ENCODE measurements at places on chromosomes 12 and 14.

DNA sequence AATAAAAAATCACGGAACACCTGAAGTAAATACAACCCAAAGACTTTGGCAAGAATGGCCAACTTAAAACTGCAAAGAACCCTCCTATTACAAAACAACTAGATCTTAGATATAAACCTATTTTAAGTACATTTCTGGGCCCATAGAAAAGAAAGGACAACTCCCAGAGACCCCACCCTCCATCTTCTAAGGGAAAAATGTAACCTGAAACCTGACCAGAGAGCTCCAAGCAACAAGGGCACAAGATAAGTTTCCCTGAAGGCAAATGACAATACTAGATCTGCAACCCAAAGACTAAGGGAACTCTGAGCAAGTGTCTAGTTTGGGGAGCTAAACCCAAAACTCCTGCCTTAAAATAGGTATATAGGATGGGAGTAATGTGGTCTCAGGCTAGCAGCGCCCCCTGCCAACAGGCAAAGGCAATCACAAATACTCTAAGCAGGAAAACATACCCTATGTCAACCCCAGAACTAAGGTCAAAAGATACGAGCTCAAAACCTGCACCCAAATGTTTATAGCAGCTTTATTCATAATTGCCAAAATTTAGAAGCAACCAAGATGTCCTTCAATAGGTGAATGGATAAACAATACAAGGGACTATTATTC lies 218.9 kb downstream of the ITPR2 start:
- DNase-seq: no peak

DNA sequence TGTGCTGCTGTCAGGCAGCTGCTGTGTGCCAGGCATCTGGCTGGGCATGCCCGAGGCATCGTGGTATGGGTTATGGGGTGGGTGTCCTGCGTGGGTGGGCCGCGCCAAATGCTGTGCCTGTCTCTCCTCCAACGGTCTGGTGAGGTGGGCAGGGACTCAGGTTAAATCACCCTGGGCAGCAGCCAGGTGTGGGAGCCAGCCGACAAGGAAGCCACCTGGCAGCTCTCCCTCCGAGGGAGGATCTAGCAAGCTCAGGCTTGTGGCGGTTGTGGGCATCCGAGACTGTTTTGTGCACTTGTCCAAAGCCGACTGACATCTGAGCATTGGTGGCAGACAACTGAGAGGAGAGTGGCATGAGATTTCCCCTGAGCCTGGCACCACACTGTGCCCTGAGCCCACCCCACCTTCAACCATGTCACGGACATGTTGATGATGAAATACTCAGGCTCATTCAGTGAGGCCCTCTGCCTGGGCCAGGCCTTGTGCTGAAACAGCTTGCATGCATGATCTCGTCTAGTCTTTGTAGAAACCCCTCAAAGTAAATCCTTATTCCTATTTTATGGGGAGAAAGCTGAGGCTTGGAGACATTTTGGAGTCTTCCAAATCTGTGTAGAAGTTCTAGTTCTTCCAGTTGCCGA lies 181.8 kb upstream of the MYL2 start:
- no peak for DNase-seq

- DNase-seq: no peak
Observed at GRCh38 chr12:108724054-108724889, 7.0 kb downstream of the CORO1C start.

GRCh38 chr14:96579855-96580254 lies 77.7 kb downstream of the PAPOLA start:
- no peak for DNase-seq

GRCh38 chr12:3636328-3636727 lies 116.6 kb downstream of the CRACR2A start:
- DNase-seq: no peak

GRCh38 chr12:76569685-76570604 lies 10.4 kb upstream of the OSBPL8 start:
- no peak for DNase-seq

- no peak for DNase-seq
Observed at GRCh38 chr12:103858953-103859601, 18.0 kb upstream of the NT5DC3 start.

DNA sequence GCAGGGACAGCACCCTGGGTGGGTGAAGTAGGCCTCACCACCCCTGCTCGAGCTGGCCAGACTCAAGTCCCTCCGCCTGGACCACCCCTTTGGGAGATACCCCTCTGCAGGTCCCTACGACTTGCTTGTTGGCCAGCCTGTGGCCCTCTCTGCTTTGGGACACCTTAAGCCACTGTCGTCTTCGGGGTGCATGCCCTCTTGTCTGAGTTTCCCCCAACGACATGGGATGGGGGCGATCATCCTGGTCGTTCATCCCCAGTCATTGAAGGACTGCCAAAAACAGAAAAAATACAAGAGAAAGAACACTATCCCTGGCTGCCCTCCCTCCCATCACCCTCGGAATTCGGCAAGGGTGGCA lies 151.1 kb downstream of the DPF3 start:
- DNase-seq: no peak

DNA sequence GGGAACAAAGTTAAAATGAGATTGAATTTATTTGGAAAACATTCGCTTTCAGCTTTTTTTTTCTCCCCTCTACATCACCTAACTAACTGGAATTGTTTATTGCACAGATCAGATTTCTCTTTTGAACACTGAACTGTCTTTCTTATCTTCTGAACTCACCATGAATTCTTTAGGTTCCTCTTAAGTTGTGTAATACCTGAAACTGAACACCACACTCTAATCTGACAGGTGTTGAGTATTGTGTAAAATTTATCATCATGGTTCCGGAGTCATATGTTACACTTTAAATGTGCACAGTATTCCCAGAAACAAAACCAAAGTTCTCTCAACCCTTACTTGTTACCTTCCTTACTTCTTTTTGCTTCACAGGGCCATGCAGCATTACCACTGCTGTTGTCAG lies 66.8 kb downstream of the TGFB3 start:
- no peak for DNase-seq

GRCh38 chr12:92570056-92570753 lies 132.6 kb upstream of the PLEKHG7 start:
- no peak for DNase-seq

DNA sequence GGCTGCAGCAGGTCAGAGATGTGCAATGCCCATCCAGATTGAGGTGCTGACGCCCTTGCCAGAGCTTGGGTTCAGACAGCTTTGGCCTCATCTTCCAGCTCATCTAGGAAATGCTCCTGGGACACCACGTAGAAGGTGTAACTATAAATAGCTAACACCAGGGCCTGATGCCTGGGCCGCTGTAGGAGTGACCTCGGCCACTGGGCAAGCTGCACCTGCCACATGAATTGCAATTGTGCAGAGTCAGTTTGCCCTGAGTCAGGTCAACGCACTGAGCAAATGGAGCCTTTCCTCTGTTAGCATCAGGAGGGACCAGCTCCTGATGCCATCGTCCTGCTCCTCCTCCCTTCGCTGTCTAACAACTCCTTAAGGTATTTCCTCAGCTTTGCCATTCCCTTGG lies 17.4 kb upstream of the DNM1L start:
- DNase-seq: no peak

- no peak for DNase-seq
Observed at GRCh38 chr14:99655521-99655920, 10.6 kb downstream of the HHIPL1 start.

- no peak for DNase-seq
Observed at GRCh38 chr12:39389399-39390150, 53.3 kb downstream of the KIF21A start.

GRCh38 chr12:94644141-94644979 lies 6.0 kb downstream of the TMCC3 start:
- no peak for DNase-seq

GRCh38 chr12:111636209-111636945 lies 37.3 kb upstream of the ATXN2 start:
- no peak for DNase-seq

DNA sequence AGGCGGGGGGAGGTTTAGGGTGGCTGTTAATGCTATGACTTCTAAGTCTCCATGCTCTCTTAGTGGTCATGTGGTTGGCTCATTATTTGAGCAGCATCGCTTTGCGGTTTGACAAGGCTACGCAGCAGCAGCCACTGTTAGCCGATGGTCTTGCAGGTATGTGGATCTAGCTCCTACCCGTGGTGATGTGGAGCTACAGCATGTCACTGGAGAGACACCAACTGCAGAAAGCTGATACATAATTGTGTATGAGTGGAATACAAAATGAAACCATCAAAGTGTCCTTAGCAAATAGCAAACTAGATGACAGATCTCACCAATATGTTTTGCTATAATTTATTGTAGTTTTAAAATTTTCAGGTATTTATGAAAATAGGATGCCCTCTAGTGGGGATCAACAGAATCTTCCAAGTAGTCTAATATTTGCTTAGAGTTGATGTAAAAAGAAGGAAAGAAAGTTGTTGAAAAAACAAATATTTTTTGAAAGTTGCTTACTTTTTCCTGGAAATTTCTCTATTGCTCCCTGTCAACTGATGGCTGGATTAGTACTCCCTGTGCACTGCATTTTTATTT lies 94.9 kb downstream of the NAV3 start:
- no peak for DNase-seq

GRCh38 chr12:51869496-51869865 lies 18.4 kb upstream of the ANKRD33 start:
- DNase-seq: no peak

- DNase-seq: no peak
Observed at GRCh38 chr12:125121106-125121505, 55.9 kb downstream of the AACS start.

- DNase-seq: no peak
Observed at GRCh38 chr12:121424624-121424975, 24.7 kb downstream of the RNF34 start.

DNA sequence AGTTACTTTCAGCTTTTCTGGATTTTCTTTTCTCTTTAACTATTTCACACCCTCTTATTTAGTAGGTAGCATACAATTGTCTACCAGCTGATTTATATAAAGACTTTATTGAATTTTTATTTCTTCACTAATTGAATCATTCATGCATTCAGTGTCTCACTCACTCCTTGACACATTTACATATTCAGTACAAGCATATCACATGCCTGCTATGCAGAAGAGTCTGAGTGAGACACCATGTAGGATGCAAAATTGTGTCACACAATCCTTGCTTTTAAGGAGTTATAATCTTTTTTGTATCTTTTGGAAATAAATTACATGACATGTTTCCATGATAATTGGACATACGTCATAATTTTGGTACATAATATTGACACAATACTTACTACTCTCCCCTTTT lies 83.0 kb downstream of the AKAP6 start:
- no peak for DNase-seq

DNA sequence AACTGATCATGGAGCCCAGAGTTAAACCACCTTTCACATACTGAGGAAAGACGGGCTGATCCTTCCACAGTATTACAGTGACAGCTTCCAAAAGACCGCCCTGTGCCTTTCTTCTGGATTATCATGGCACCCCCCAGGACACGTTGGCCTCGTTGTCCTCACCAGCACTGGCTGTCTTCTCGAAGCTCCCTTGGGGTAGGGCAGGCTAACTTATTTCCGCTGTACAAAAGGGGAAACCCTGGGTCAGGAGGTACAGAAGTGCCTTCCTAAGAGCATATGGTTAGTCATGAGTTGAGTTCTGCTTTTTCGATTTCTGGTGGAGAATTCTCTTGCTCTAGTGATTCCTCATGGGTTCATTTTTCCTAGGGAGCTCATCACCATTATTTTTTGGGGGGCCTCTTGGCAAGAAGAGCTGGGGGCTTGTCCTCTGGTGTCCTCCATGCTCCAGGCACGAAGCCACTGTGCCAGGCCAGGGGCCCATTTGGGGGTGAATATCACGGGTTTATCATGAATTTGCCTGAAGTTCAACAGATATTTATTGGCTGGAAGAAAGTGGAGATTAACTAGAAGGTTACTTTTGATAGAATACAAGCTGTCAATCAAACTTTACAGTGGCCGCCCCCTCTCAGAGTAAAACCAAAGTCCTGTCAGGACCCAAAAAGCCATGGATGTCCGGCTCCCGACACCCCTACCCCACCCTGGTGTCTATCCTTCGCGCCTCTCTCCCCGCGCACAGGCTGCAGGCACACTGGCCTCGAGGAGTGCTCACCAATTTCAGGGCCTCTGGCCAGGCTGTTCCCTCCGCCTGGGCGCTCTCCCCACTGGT lies 8.8 kb upstream of the TRAF3 start:
- no peak for DNase-seq

GRCh38 chr14:105455086-105455640 lies 19.5 kb upstream of the CRIP2 start:
- DNase-seq: no peak

- no peak for DNase-seq
Observed at GRCh38 chr14:60357551-60358149, 108.6 kb downstream of the PPM1A start.

DNA sequence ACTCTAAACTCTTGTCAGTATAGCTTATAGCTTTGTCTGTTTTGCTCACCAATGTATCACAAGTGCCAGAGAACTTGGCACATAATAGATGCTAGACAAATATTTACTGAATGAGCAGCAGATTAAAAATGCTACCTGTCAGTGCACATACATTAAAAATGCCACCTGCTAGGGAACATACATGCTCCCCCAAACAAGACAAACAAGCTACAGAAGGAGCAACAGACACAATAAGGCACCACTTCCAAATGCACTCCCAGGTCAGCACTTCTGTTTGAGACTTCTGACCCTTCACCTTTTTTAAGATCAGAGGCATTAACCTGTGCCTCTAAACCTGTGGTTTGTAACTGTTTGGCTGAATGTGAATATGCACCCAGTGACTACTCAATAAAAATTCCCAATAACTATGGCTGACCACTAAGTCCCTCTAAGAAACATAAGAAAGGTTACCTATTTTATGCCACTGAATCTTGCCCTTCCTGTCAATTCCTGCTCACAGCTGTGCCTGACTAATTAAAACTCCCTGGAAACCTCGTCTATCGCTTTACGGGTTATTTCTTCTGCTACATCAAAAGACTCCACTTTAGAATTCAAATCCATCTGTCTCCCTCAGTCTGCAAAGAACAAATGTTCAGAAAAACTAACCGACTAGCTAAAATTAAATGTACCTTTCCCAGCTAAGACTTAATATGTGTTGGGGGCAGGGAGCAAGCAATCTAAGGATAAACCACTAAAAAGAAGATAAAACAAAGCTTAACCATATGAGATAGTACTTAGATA lies 41.0 kb downstream of the HECTD4 start:
- DNase-seq: no peak

GRCh38 chr12:108047071-108047550 lies 82.0 kb upstream of the WSCD2 start:
- no peak for DNase-seq

GRCh38 chr12:18296909-18297280 lies 35.6 kb downstream of the PIK3C2G start:
- DNase-seq: no peak

Data from stimulated activated CD8-positive, alpha-beta memory T cell treated with anti-CD3 and anti-CD28 coated beads, Interleukin-4, amount 100 ng/mL, for 4 hours (primary cell).